HFFc6 (cell line): ENCODE measurements at places on chromosomes 11 and 22.

DNA sequence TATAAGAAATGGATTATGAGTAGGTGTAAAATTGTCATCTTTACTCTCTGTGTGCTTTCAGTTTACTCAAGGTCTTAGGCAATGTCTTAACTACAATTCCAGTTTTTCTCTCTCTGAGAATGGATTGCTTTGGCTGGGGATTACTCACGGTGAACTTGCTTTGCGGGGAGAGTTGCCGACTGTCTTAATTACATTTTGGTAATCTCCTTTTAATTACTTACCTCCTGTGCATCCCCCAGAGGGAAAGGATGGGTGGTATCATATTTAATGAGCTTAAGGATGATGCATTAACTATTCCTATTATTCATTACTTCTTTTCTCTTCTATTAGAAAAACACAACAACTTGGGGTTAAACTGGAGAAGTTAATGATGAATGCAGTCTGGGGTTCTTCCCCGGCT is 159.4 kb downstream of the MPPED1 start:
- DNase-seq: no peak

DNA sequence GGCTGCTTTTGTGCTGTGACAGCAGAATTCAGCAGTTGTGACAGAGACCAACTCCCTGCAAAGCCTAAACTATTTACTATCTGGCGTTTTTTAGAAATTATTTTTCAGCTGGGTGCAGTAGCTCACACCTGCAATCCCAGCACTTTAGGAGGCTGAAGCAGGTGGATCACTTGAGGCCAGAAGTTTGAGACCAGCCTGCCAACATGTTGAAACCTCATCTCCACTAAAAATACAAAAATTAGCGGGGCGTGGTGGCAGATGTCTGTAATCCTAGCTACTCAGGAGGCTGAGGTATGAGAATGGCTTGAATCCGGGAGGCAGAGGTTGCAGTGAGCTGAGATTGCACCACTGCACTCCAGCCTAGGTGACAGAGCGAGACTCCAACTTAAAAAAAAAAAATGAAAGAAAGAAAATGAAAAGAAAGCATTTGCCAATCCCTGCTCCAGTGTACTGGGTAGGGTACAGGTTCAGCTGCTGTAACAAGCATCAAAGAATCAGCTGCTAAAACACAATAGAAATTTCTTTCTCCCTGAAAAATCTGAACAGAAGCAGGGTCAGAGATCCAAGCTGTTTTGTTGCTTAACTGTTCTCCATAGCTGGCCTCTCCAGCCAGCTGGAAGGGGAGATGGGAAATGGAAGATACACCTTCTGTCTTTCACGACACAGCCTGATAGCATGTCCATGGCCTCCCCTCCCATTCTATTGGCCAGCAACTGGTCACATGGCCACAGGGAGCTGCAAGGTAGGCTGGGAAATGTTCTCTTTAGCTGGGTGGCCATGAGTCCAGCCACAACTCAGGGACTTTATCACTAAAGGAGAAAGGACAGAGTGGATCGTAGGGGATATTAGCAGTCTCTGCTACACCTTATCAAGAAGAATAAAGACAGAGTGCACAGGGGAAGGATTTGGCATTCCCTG is 8.5 kb upstream of the NCF4 start:
- DNase-seq: no peak

GRCh38 chr11:75150879-75151278 is at the start of gene SLCO2B1:
TSS of gene SLCO2B1 (plus strand) at chr11:75151107. CDS start at chr11:75151382, 275 bp downstream.
- DNase-seq: no peak

DNA sequence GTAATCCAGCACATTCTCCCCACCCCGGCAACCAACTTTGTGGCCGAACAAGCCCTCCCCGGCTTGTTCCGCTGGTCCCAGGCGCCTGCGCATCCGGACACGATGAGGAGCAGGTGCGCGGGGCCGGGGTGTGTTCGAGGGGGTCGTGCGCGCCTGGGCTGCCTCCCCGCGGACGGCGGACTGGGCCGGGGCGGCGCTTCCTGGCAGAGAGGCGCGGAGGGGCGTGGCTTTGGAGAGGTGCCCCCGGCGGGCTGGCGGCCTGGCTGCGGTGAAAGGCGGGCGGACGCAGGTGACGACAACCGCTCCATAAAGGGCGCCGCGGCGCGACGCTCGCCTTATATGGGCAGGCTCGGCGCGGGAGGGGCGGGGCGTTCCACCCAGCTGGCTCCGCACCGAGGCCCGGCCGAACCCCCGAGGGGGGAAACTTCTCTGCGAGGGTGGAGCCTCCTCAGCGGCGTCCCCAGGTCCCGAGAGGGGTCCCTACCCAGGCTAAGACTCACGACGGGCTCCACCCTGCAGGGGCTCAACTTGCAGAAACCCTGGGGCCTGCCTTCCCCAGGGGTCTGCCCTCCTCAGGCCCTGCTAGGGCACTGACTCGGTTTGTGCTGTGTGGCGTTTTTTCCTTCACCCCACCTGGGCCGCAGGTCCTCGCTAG is 26.4 kb downstream of the TXN2 start:
- DNase-seq: peak; percentile 57

DNA sequence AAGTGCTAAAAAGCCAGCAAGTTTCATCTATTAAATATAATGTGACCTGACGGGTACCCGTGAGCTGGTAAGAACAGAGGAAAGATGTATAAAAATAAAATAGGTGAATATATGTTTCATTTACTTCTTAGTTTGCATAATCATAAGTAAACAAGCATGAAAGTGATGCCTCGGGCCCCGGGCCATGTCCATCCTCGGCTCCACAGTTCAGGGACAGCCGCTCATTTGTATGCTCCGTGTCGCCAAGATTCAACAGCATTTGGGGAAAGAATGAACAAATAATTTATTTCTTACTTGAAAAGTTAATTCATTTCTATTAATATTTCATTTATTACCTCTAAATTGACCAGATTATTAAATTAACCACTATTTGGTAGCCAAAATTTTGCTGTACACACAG is 251.8 kb downstream of the NTM start:
- no peak for DNase-seq

- no peak for DNase-seq
Measured at GRCh38 chr22:30636226-30637077, 871 bp downstream of the SLC35E4 start.

DNA sequence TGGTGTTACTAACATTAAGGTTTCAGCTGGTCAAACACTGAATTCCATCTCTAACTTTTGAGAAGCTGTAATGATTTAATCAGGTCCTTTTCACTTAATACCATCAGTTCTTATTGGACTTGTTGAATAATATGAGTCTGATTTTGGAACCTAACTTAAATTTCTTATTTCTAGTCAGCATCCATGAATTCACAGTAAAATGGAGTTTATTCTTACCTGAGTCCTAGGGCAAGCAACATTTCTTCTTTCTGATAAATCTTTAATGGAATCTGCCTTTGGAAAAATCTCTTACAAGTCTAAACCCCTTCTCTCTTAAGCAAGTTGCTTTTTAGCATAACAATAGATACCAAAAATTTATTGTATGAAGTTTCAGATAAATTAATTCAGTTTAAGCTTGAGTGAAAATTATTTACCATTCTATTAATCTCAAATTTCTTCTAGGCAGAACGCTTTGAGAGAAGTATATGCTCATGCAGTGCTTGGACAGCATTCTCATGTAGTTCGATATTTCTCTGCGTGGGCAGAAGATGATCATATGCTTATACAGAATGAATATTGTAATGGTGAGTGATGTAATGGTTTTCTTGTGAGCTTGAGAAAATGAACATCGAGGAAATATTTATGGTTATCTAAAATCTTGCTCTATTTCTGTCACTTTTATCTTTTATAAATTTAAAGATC is 3.4 kb downstream of the WEE1 start:
- no peak for DNase-seq

GRCh38 chr11:21814169-21814568 is 378.7 kb upstream of the ANO5 start:
- DNase-seq: no peak

DNA sequence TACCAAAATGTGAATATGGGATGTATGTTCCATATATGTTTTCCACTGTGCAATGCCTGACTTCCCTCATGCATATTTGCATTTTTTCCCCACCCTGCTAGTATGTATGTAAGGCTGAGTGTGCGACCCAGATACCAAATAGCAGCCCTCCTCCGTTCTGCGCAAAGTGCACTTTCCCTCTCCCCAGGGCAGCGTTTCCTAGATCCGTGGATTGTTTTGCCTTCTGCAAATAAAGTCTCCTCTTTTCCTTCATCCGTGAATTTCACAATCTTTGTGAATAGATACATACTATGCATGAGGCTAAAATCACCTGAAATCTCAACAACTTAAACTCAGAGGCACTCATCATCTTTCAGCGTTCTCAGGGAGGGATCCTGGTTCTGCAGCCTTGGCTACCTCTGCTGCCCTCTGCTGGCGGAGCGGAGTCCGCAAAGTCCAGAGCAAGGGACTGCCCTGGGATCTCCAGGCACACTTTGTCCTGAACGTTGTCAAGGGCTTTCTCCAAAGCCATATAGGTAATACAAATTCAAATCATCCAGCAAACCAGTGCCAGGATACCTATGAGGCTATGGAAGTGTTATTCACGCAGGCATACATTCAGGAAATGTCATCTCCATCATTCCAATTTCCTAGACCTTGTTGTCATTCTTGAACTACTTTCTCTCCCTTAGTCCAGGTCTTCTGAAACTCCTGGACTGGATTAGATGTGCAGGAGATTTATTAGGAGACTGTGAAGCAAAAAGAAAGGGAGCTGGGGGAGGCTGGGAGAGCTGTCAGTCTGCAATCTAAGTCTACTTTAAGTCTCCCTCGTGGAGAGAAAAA is 53.1 kb downstream of the CNTF start:
- DNase-seq: peak; percentile 66

DNA sequence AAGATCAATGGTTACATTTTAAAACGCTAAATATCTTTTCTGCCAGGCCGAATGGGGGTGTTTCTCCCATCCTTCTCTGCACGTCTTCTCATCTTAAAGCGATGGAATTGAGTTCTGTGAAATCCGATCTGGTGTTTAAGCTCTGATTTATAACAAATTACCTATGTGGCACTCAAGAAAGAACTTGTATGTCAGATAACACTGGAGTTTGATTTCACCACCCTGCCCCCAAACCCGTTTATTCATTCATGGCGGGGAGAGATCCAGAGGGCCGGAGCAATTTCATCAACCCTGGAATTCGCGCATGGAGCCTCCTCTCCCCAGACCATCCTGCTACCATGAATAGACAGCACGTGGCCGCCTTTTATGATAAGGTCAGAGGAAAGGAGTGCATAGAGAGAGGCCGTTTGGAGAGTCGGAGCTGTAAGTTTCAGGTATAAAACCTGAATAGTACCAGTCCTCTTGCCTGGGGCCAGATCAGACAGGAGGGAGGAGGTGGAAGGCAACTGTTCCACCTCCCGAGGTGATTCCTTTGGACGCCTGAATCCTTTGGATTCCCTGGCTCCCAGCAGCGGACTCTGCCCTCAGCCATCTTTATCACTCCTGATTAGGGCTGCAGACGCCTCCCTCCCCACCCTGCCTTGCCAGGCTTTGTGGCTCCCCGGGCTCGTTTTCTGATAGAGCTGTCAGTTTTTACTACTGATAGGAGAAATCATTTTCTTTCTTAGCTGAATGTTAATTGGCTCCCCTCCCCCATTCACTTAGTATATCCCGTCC is 27.3 kb upstream of the NFAM1 start:
- no peak for DNase-seq

DNA sequence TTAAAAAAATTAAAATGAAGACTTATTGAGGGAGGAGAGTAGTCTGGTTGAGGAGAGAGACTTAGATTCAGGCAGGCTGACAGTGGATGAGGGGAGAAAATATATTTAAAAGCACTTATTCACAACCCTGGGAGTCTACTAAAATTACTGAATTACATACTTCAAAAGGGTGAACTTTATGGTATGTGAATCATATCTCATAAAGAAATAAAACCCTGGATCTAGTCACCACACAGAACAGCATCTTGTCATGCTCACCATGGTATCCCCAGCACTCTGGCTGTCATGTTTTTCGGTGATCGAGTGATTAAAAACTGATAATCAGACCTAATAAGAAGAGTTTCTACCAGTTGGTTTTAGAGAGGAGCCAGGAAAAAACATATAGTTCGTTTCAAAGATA is 11.0 kb downstream of the TEAD1 start:
- DNase-seq: no peak

DNA sequence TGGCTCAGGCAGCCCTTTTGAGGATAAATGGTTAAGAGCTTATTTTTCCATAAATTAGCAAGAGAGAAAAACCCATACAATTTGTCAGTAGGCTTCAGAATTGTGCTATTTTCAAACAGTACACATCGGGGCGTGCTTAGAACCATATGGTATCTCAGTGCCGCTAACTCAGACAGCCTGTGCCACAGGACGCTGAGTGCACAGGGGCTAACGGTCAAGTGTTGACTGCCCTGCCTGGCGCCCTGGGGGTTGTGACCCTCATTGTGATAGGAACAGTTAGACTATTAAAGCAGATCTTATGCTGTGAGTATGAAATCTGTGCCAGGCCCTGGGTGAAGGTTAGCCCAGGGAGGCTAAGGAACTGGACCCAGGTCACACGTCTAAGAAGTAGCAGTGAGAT is 1519.7 kb downstream of the BRD1 start:
- DNase-seq: no peak

- DNase-seq: no peak
Measured at GRCh38 chr22:47376901-47377505, 614.6 kb downstream of the TBC1D22A start.

GRCh38 chr11:57339328-57339727 is 1.2 kb downstream of the P2RX3 start:
- DNase-seq: no peak

DNA sequence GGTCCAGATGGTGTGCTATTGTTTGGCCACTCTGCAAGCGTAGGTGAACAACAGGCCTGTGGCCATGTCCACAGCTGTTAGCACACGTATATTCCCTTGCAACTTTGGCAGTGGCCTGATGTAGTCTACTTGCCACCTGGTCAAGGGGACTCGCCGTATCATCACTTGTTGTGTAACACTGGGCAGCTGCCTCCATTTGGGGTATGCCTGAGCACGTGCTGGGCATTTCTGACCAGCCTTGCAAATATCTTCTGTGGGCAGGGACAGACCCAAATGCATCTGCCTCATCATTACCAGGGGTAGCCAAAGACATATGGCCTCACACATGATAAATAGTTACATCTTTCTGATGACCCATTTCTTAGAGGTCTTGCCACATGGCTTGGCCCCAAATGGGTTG is 434.2 kb downstream of the DYNC2H1 start:
- no peak for DNase-seq

- DNase-seq: no peak
Measured at GRCh38 chr11:68011051-68011943, 1.2 kb downstream of the ALDH3B1 start.

- DNase-seq: peak; percentile 15
Measured at GRCh38 chr11:36186340-36187175, 102.7 kb downstream of the COMMD9 start.

DNA sequence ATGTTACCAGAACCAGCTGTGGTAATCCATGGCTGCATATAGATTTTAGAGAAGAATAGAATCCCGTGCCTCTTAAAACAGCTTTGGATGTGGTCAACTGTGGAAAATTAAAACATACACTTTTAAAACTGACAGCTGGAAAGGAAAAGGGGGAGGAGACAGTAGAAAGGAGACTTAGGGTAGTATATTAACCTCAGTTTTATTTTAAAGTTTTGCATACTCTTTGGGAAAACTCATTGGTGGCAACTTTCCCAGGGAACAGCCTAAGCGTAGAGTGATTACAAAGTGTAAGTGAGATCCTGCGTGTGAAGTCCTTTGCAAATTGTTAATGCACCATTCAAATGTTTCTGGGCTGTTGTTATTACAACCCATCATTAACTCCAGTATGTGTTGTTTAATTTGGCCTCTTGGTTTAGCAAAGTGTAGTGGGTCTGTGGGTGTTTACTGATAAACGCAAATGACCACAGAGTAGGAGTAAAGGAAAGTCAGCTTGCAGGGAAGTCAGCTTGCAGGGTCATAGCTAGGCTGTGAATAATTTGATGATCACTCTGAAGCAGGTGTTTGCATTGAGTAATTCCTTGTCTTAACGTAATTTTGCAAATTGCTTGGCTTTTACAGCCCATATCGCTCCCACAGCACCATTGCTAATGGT is 88.0 kb upstream of the DBX1 start:
- DNase-seq: no peak
